ENCODE measurements at places on chromosomes 2 and 18.

- DNase-seq, result no peak
These were observed 953.5 kb downstream of the CNTNAP5 start for GRCh38 chr2:124978597-124978996.

- DNase-seq, result no peak
These were observed 112.6 kb upstream of the PXDN start for GRCh38 chr2:1856922-1857321.

- DNase-seq, result no peak
These were observed 17.2 kb upstream of the LYPD6B start for GRCh38 chr2:149021271-149021719.

DNA sequence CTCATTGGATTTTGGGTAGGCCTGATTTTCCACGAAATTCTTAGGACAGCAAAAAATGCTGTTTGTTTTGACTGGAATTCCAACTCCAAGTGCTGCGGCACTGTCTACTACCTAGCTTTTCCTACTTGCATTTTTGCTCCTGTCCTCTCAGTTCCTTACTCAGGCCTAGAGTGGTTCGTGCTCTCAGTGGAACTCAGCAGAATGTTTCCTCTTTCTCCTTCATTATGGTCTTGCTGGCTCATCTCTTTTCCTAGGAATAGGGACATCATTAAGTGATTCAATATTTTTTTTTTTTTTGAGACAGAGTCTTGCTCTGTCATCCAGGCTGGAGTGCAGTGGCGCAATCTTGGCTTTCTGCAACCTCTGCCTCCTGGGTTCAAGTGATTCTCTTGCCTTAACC is 37.9 kb downstream of the GEMIN6 start:
- DNase-seq, result no peak

- DNase-seq, result no peak
These were observed 151.8 kb upstream of the UNC80 start for GRCh38 chr2:209619782-209620181.
